Retina (tissue), 1 donor: ENCODE measurements at places on chromosomes 16 and 17.
A peak's percentile ranks its signal among the peaks of the same experiment; 100 is the strongest.

DNA sequence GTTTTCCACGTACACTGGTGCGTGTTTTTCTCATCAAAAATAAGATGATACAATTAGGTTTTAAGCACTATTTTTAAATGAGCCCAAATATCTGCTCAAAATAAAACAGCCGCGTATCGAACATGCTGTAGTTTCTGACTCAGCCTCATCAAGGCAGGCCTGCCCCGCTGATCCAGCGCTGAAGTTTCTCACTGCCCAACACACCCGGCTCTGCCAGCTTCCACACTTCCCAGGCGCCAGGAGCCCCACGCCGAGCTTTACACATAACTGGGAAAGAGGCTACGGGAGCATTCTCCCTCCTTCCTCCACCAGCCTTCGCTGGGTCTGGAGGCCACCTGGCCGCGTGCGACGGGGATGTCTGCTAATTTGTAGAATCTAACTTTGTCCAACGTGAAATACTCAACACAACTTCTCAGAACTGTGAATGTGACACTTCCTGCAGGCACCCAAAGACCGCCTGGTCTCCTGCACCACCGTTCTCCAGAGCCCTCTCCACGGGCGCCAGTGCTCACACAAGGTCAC, 42.1 kb downstream of the MAP1LC3B start:
- no peak for DNase-seq

DNA sequence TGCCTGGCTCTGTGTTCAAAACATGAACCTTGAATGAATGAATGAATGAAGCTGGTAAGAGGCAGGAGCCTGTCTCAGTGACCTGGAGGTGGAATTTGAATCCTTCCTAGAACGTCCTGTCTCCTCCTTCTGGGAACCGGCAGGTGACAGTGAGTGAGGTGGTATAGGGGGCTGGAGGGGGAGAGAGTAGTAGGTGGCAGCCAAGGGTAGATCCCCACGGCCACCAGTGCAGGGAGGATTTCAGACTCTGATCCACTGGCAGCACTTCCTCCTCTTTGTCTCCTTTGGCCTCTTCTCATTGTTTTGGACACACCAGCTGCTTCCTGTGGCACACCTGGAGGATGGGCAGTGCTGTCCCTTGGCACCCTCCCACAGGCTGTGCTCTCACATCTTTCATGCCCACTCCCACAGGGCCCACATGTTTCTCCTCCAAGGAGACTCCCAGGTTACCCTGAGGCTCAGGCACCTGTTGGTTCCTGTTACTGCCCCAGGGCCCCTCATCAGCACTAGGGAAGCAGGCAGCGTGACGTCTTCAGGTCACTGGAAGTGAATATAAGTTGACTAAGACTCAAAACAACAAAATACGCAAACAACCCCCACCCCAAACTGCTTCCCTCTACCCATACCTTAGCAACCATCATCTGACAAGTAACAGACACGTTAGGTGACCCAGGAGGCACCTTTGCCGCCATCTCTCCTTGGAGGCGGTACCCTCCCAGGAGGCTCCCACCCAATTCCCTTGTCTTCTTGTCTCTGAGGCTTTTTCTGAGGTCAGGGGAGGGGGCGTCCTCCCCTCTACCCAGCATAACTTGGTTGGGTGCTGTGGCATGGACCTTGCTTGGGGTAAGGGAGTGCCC, 84.6 kb downstream of the N4BP1 start:
- no peak for DNase-seq

DNA sequence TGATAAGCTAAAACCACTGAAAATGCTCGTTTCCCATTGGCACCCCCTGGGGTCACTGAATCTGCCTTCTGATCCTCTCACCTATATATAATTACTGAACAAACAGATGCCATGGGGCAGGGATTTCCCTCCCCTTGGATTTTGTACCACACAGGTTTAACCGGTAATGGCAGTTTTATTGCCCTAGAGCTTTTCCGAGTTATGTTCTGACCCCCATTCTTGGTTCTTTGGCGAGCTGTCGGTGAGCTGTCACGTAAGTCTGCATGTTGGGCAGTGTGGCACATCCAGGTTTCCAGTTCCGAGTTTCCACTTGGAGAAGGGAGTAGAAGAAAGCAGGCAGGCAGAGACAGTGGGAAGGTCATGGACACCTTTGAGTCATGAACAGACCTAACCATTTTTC, 7.1 kb downstream of the TMEM97 start:
- DNase-seq, result no peak

- no peak for DNase-seq
These were observed at the start of gene PMP22 for GRCh38 chr17:15265131-15265530. PMP22 (minus strand) TSS chr17:15265326; CDS start chr17:15260727, 4,599 bp downstream.

DNA sequence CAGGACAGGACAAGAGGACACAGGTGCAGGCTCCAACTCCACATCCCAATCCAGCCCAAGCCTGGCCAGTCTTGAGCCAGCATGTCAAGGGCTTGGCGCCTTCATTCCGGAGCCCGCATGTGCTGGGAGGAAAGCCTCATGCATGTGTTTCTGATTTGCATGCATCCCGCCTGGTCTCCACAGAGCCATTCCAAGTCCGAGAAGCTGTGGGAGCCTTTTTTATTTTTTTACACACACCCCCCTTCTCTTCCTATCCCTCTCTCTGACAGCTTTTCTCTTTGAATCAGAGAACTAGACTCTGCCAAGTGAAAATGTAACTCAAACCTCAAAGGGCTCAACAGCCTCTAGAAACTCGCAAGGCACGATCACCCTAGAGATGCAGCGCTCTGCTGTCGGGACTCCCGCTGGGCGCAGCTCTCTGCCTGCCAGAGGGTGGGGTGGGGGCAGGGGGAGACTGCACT, 45.1 kb downstream of the NOG start:
- DNase-seq, result no peak

- no peak for DNase-seq
These were observed 3.4 kb downstream of the BHLHA9 start for GRCh38 chr17:1273492-1274244.

- no peak for DNase-seq
These were observed 872 bp downstream of the ELMO3 start for GRCh38 chr16:67199808-67200198.

GRCh38 chr16:77158293-77158692, 32.7 kb upstream of the MON1B start:
- no peak for DNase-seq

- DNase-seq, result no peak
These were observed 7.3 kb downstream of the GNA13 start for GRCh38 chr17:65049085-65049756.

- no peak for DNase-seq
These were observed 263.4 kb downstream of the MRTFB start for GRCh38 chr16:14334366-14335080.

GRCh38 chr17:65914784-65915342, 277.1 kb downstream of the CEP112 start:
- no peak for DNase-seq

GRCh38 chr16:20401066-20401465, 3.5 kb downstream of the PDILT start:
- no peak for DNase-seq

DNA sequence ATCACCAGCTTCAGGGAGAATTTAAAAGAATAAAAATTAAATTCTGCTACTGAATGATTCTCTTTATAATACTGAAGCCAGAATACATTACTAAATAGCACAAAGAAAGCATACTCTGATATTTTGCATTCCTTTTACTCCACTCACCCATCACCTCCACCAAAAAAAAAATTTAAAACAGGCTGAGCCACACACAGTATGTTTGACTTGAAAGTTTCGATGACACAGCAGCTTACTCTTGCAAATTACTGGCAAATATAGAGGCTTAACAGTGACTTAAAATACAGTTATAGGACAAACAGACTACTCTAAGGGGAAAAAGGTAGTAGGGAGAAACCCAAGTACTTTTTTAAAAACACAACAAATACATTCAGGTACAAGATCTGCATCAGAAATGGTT, 39.2 kb downstream of the GPATCH8 start:
- DNase-seq, result no peak

DNA sequence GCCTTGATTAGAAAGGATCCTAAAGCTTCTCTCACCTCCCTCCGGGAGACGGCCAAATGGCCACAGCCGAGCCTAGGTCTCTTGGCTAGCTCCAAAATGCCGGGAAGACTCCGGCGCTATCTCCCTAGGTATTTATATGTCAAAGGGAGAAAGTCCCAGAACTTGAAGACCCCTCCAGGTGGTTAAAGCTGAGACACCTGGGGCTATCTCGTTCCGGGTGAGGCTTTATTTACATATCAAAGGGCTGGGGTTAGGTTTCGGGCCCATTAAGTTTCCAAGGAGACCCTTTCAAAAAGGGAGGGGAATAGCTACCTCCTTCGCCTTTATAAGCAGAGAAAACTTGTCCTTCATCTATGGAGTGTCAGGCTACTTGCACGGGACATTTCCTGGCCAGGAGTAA, 70.9 kb upstream of the KIFC3 start:
- DNase-seq, result no peak

DNA sequence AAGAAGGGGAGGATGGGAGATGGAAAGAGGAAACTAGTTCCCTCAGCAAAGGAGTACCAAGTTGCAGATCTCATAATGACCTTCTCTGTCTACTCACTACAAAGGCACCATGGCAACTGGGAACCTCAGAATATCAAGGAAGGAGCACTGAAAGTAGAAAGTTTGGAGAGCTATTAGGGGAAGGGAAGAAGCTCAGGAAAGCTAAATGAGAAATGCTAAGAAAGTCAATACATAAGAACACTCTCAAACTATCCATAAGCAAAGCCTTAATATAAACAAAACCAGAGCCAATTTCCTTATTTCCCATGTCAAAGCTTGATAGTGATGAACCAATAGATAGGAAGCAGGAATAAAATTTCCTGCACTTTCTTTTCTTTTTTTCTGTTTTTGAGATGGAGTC, 57.9 kb upstream of the C17orf78 start:
- no peak for DNase-seq

DNA sequence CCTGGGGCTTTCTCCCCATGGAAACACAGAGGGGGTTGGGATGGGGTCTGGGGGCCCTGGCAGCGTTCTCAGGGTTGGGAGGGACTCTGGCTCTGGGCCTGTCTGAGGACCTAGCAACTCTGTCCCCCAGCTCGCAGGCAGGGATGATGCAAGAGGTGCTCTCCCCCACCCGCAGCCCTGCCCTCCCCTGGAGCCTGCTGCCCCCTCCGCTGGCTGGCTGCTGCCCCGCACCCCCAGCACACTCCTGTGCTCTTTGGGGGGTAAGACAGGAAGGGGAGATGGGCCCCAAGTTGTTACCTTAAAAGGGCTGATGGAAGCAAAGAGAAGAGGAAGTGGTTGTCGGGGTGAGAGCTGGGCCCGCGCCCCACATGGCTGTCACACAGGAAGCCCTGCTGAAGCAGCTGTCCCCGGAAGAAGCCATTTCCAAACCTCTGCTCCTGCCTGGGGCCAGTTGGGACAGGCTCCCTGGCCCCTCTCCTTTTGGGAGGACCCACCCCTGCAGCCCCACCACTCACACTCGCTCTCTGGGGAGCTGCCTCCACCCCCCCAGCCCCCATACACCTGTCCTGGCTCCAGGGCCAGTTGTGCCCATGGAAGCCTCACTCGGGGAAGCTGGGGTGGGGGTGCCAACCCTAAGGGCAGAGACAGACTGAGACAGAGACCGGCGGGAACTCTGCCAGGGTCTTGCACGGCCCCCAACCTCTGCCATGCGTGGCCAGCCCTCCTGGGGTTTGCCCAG, 2.5 kb downstream of the CORO1A start:
- DNase-seq, result no peak

GRCh38 chr16:64094181-64094965, 1027.5 kb downstream of the CDH11 start:
- peak; percentile 59 for DNase-seq

GRCh38 chr16:1156983-1157638, 4.2 kb downstream of the CACNA1H start:
- DNase-seq, result no peak

- no peak for DNase-seq
These were observed 139.9 kb upstream of the CACNG3 start for GRCh38 chr16:24116046-24116776.

GRCh38 chr17:54950116-54950515, 18.3 kb downstream of the COX11 start:
- no peak for DNase-seq

- DNase-seq, result no peak
These were observed 9.9 kb downstream of the C16orf86 start for GRCh38 chr16:67676516-67676915.

GRCh38 chr16:49602201-49602975, 228.8 kb downstream of the C16orf78 start:
- DNase-seq, result peak; percentile 56

- no peak for DNase-seq
These were observed 133.3 kb downstream of the ABCC12 start for GRCh38 chr16:48022496-48022895.

- no peak for DNase-seq
These were observed 1.6 kb upstream of the SPATA32 start for GRCh38 chr17:45263477-45263860.

DNA sequence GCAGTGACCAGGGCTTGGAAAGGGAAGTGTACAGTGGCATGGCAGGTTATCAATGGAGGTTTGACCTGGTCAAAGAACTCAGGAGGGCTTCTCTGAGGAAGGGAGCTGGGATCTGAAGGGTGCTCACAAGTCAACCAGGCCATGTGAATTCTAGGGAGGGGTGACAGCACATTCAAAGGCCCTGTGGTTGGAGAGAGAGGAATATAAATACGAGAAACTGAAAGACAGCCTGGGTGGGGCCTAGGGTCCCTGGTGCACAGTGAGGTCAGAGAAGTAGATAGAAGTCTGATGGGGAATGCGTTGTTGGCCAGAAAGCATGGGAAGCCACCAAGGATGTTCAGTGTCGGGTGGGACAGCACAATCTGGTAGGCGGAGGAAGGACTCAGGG, 210.8 kb downstream of the KATNIP start:
- DNase-seq, result no peak

- DNase-seq, result no peak
These were observed 100.0 kb upstream of the CREBBP start for GRCh38 chr16:3980253-3981111.

GRCh38 chr16:85520853-85521521, 92.1 kb upstream of the GSE1 start:
- no peak for DNase-seq

DNA sequence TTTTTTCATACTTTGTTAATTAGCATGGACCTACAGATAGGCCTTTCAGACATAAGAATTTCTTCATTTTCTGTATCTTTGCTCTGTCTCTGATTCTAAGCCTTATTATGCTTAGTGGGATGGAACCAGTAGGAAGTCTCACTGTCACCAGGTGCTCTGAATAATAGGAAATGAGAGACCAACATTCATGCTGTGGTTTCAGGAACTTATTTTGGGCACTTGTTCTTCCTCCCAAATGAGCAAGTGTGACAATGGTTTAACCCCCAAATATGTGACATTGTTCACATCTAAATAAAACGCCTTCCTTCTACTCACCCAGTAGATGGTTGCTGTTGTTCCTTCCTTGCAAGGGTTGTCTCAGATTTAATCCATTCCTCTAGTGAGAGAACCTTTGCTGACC, 100.2 kb downstream of the SYCE1L start:
- no peak for DNase-seq

DNA sequence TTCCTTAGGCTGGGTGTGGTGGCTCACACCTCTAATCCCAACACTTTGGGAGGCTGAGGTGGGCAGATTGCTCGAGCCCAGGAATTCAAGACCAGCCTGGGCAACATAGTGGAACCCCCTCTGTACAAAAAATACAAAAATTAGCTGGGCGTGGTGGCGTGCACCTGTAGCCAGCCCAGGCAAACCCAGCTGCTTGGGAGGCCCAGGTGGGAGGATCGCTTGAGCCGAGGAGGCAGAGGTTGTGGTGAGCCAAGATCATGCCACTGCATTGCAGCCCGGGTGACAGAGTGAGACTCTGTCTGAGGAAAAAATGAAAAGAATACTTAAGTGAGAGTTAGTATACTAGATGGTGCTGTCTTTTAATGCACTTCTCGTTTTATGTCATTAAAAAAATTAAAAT, 15.1 kb downstream of the PPM1D start:
- DNase-seq, result no peak

- peak; percentile 6 for DNase-seq
These were observed 381.7 kb downstream of the ZFHX3 start for GRCh38 chr16:72666267-72666666.
